DMS53 (cell line): ENCODE measurements at places on chromosomes 7 and 10.

- peak; percentile 69 for DNase-seq
Measured at GRCh38 chr7:141974831-141975230, 1.3 kb upstream of the TAS2R38 start.

- peak; percentile 91 for DNase-seq
Measured at GRCh38 chr10:28722065-28722803, 44.9 kb downstream of the BAMBI start.

- peak; percentile 31 for DNase-seq
Measured at GRCh38 chr7:1741751-1742554, 71.9 kb downstream of the ELFN1 start.

DNA sequence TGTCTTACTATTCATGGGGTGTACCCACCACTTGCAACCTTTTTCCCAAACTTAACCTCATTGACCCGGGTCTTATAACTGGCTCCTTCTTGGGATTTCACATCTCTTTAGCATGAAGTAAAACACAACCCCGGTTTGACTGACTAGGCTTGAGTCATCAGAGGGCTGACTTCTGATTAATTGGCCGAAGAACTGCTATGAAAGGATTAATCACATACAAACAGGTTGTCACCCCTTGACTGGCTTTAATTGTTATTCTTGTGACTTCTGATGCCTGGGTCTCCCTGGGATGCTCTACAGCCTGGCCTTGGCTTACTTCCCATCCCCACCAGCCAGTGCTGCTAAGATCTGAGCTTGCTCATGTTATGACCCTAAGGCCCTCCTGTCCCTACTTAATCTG is 8.8 kb upstream of the CRPPA start:
- DNase-seq: no peak

DNA sequence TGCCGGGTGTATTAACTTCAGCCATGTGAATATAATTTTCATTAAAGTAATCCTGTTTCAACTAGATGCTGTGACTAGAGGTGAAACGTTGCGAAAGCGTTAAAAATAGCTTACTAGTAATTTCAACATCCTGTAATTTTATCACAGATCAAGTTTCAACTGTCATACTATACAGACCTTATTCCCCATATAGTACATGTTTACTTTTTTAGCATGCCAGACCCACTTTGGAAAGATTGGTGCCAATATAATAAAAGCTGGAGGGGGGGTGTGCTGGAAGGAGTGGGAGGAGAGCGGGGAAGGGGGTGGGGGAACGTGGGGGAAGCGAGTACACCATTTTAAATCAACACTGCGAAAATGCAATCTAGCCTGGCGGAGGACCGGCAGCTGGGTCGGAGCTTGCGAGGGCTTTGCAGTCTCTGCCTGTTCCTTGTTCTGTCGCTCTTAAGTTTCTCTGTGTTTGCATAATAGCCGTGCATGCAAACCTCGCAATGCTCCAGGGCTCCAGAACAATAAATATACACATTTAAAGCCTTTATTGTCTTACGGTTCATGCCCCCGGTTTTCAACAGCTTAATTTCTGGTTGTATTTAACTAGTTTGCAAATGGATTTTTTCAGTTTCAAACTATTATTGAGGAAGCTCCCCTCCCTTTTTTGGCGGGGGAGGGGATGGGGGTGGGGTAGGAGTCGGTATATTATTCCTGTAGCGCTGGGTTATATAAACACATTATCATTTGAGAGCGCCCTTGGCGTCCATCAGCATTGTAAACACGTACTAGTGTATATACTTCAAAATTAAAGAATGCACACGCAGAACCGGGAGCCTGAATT is 1.3 kb upstream of the ARID5B start:
- peak; percentile 90 for DNase-seq

GRCh38 chr7:16811551-16811950 is 6.8 kb upstream of the AGR2 start:
- DNase-seq: peak; percentile 39

DNA sequence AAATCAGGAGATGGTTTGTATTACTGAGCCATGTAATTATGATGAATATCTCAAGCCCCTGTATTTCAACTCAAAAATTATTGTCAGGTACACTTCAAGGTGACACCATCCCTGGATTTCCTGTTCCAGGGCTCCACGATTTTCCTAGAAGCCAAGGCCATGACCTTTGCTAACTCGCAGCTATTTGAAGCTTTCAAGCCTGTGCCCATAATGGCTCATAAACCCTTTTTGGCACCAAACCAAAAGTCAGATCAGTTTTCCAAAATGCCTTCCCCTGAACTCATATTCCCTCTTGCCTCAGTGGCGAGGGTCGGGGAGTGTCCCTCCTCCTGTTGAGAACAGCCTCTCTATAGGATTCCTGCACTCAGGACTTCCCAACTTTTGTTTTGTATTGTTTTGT is 70.8 kb downstream of the HIP1 start:
- DNase-seq: no peak

- DNase-seq: no peak
Measured at GRCh38 chr7:13792208-13792607, 197.3 kb downstream of the ETV1 start.
